Progenitor cell of endocrine pancreas (in vitro differentiated cells): ENCODE measurements at places on chromosomes 4 and X.

GRCh38 chr4:95386410-95386809, 162.4 kb downstream of the UNC5C start:
- DNase-seq: no peak

DNA sequence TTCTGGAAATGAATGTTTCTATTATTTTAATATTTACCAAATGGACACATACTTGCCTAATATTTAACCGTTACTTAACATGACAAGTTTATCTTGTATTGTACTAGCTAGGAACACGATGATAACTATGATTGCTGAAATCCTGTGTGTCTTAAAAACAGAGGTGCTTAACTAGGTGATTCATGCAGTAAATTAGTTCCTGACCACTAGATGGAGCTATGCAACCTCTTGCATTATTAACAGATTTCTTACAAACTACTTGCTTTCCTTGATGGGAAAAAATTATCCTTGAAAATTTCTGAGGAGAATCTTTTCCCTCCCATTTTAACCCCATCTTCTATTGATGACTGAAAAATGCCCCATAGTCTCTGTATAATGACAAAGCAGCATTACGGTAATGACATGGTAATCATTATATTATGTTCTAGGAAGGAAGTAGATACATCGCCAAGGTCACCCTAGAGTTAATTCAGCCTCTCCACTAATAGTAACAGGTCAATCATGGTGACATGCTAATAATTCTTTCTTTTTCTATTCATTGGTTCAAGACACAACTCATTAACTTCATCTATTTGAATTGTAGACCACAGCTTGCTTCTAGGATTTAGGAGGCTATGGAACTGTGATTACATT, 844.2 kb downstream of the RAPGEF2 start:
- DNase-seq: no peak

DNA sequence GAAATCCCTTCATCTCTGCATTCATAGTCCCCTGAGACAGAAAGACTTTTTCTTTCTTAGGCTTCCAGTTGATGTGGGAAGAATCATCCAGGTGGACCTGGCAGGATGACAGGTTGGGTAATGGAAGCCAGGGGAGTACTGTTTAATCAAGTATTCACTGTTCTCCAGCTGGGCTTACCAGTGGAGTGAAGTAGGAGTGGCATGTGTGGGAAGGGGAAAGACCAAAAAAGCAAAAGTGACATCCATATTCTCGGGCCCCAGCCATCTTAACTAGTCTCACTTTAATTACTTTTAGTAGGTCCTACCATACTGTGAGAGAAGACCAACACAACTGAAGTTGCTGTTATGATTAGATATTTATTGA, 18.5 kb downstream of the VSIG4 start:
- no peak for DNase-seq

DNA sequence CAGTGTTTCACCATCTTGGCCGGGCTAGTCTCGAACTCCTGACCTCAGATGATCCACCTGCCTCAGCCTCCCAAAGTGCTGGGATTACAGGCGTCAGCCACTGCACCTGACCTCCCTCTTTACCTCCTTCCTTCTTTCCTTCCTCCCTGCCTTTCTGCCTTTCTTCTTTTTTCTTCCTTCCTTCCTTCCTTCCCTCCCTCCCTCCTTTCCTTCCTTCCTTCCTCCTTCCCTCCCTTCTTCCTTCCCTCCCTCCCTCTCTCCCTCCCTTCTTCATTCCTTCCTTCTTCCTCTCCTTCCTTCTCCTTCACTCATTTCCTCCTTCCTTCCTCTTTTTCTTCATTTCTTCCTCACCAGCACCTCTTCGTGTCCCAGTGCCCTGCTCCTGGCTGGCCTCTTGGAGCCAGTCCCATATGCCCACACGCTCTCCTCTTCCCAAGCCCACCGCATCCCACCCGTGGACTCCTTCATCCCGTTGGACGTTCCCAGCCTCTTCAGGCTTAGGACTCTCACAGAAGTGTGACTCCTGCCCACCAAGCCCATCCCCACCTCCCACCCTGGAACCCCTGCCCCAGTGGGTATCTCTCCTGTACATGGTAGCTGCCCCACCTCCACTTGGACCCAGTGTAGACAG, 22.6 kb downstream of the CSF2RA start:
- no peak for DNase-seq

DNA sequence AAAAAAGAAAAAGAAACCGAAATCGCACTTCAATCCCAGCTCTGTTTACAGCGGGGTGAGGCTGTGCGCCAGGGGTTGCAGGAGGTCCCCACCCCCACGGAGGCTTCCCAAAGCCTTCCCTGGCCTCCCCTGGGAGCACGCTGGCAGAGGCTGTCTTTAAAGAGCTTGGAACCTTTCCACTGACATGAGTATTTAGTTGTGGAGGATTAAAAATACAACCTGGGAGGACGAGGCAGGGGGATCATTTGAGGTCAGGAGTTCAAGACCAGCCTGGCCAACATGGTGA, 69.1 kb downstream of the PPP2R2C start:
- DNase-seq: no peak

GRCh38 chr4:85477534-85477933, 2.6 kb downstream of the ARHGAP24 start:
- no peak for DNase-seq

DNA sequence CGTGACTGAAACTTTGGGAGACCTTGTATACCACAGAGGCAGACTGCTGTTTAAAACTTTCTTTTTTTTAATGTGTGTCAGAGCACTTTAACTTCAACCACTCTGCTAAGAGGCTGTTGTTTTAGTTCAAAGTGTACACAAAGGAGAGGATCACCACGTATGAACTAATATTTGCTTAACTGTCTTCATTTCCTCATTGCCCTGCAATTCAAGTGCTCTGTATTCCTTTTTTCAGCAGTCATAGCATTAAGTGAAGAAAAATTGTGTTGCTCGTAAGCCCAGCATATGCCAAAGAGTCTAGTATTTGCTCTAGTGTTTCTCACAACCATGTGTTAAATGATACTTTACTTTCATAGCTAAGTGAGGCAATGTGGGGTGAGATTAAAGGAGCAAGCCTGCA, 63.0 kb upstream of the HHIP start:
- DNase-seq: no peak

GRCh38 chrX:110992611-110993010, 103.4 kb upstream of the PAK3 start:
- DNase-seq: peak; percentile 12

- no peak for DNase-seq
These were observed 2332.1 kb downstream of the PCDH7 start for GRCh38 chr4:33052241-33052640.

GRCh38 chr4:84697615-84698201, 114.8 kb downstream of the CDS1 start:
- DNase-seq: no peak
